ENCODE measurements at places on chromosomes 7 and 10.
A peak's percentile ranks its signal among the peaks of the same experiment; 100 is the strongest.

DNA sequence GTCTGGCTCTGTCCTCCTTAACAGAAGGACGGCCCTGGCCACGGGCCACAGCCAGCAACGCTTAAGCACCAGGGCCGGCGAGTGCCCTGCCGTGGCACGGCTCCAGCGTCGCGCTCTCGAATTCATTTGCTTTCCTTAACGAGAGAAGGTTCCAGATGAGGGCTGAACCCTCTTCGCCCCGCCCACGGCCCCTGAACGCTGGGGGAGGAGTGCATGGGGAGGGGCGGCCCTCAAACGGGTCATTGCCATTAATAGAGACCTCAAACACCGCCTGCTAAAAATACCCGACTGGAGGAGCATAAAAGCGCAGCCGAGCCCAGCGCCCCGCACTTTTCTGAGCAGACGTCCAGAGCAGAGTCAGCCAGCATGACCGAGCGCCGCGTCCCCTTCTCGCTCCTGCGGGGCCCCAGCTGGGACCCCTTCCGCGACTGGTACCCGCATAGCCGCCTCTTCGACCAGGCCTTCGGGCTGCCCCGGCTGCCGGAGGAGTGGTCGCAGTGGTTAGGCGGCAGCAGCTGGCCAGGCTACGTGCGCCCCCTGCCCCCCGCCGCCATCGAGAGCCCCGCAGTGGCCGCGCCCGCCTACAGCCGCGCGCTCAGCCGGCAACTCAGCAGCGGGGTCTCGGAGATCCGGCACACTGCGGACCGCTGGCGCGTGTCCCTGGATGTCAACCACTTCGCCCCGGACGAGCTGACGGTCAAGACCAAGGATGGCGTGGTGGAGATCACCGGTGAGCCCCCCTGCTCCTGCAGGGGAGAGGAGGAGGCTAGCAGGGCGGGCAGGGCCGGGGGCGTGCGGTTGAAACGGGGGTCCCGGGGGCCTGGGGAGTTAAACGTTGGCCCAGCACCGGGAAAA, at the start of gene HSPB1:
TSS of gene HSPB1 (plus strand) at position 327 of the 855 bp plus-strand sequence. CDS start at position 367, 40 bp downstream.
- DNase-seq = peak; percentile 92

- DNase-seq = no peak
Observed at GRCh38 chr7:107874111-107874510, 16.9 kb upstream of the DLD start.

DNA sequence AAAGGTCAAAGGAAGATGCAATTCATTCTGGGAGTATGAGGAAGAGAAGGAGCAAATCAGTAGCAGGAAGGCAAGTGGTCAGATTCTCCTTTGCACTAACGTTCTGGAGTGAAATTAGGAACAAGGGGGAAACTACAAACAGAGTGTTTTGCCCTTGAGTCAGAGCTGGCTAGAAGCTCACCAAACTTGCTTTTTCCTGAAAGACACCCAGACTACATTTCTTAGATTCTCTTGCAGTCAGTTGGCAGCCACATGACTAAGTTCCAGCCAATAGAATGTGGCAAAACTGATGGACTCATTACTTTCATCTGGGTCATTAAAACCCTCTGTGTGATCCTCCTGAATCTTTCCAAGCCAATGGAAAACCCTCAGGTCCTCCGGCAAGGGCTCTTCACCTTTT, 18.6 kb upstream of the DLX5 start:
- DNase-seq = no peak

DNA sequence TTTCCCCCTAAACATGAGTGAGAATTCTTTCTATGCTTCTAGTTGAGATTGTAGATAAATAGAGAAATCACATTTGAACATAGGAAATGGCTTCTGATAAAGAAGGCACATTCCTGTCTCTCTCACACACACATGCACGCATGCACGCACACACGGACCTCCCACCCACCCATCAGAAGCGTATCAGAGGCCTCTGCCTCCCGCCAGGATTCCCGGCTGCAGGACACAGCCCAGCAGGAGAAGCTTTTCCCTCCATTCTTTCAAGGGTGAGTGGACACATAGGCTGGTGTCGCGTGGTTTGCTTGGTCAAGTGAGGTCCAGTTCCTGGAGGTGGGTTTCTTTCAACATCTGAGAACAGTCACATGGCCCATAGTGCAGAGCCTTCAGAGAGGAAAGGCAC, 34.2 kb downstream of the KLF6 start:
- DNase-seq = peak; percentile 74

GRCh38 chr10:132162021-132162531, 24.7 kb upstream of the DPYSL4 start:
- DNase-seq = no peak

DNA sequence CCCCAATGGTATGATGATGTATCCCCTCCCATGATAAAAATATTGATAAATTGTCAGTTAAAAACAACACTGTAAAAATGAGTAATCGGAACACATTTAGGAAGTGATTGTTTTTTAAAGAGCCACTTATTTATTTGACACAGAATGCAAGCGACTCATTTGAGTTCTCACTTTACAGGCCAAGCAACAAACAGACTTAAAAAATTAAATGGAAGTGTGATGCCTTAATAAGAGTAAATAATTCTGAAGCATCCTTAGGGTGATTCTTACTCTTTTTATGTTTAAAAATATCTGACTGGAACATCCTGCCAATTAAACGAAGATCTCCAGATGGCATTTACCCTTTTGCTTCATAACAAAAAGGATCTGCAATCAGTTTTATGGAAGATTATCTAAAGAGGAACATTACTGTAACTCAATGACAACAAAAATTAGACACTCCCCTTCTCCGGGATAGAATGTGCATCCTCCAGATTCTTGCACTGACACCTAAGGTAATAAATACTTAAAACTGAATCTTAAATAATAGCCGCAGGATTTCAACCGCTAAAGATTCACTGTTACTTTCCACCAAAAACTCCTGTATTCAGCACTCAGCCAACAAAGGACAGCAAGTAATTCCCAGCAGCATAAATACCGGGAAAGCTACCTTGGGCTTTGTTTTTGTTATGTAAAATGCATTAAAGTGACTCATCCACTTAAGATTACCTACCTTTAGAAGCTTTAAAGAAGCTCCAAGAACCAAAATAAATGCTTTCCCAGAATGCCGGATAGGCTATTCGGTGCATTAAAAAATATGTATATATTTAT, 1.7 kb downstream of the CACNA2D1 start:
- peak; percentile 66 for DNase-seq

GRCh38 chr7:95470452-95470851, 15.3 kb upstream of the ASB4 start:
- peak; percentile 59 for DNase-seq

GRCh38 chr10:96878057-96878456, 46.0 kb downstream of the LCOR start:
- DNase-seq = no peak

DNA sequence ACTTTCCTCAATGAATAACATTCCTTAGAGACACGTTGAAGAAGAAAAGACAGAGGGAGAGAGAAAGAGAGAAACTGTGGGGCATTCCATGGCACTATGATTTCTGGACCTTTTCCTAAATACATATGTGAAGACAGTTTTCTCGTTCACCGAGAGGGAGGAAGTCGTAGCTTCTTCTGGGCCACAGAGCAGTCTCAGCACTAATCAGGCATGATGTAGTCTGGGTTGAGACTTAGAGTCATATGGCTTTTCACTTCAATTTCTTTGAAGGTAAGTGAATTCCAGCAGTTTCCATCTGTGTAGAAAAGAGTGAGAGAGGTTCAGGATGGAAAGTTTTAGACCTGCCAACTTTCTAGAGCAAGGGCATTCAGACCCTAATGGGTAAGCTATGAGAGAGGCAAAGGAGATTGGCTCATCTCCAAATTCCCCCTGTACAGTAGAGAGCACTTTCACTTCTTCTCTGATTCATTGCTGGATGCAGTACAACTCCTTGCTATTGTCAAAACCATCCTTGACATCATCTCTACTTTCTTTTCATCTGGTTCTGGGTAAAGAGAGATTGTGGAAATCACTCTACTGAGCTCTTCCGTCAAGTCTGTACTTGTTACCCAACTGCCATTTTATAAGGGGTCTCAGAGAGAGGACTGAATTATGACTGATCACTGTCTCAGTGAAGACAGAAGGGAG, 31.5 kb upstream of the OR9A4 start:
- DNase-seq = no peak

- no peak for DNase-seq
Observed at GRCh38 chr7:138954545-138955475, 26.4 kb downstream of the KIAA1549 start.

- no peak for DNase-seq
Observed at GRCh38 chr10:2543142-2543886, 524.0 kb upstream of the PFKP start.

DNA sequence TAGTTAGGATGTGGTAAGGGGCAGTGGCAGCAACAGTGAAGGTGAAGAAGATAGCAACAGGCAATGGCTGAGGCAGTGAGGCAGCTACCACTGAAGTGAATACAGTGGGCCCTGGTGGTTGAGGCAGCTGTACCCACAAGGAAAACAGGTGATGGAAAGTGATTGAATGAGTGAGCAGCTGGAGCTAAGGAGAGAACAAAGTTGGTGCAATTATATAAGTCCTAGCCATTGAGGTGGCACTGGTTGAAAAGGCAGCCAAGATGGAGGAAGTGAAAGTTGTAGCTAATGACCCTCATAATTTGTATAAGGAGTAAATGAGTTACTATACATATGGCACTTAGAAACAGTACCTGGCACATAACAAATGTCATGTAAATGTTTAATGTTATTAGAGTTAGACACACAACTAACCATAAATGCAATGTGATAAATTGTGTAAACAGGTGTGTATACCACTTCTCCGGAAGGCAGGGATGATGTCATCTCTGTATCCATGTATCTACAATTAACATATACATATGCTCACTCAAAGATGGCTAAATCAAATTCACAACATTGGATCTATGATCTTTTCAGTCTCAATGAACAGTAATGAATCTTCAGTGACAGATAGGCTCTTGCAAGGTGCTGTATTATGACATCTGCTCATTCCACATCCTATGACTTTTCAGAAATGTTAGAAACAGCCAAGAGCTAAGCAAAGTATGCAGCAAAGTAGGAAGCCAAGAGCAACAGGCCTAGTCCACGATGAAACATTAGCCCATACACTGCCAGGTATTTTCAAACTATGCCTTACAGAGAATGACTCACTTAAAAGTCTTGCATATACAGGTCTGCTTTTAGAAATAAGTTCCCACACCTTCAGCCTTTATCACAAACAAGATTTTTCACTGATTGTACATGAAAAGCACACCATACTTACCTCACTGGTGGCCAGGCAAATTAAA, 10.7 kb downstream of the XPNPEP1 start:
- DNase-seq = no peak

GRCh38 chr10:126904516-126904817, 761 bp upstream of the DOCK1 start:
- no peak for DNase-seq

DNA sequence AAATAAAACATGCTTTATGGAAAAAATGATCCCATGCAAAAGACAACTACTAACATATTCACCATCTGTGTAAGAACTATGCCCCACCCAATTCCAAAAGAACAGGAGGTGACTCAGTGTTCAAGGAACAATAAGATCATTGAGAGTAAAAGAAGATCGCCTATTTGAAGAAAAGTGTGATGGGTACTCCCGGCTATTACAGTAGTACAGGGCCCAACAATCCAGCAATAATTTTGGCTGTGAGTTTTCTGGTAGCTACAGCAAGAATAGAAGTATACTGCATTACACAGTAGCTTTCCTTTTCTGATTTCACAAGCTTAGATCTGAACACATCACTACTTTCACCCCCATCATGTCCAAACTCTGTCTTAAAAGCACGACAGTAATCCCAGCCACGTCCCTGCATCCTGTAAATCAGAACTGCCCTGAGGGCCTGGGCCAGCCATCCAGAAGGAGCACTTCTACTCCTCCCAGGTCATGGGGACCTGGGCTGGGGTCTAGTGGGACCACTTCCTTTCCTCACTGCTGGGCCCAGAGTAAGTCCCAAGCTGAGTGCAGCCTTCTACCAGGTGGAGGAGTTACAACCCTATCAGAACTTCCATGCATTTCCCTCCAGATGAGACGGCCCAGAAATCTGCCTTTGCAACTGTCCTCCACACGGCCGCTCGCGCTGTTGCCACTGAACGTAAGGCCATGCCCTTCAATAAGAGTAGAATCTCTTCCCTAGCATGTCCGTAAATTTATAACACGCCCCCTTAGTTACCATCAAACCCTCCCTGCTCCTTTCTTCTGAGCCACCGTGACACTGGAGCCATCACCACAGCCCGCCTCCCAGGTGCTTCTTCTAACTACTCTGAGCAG, 7.9 kb downstream of the ESYT2 start:
- no peak for DNase-seq

DNA sequence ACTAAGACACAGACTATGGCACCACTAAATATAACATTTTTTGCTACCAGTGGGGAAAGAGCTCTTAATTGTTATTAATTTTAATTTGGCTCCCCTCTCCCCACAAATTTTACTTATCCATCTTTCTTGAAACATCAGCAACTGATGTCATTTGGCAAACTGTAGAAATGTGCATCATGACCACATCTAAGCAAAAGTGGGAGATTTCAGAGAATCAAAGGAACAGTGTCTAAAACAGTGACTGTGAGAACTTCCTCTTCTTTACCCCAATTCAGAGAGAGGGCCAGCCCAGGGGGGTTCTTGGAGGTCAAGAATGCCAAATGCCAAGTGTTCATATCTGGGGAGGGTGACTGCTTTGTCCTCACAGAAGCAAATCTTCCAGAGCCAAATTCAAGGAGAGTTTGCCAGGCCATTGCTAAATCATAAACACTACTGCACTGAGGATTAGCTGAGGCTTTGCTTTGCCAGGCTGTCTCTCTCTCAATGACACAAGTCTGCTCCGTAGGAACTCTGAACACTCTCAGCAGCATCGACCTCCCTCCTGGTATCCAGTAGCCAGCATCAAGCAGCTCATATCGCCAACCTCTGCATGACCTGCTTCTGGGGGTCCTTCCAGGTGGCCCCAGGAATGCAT, 65.6 kb downstream of the ITIH5 start:
- DNase-seq = no peak

DNA sequence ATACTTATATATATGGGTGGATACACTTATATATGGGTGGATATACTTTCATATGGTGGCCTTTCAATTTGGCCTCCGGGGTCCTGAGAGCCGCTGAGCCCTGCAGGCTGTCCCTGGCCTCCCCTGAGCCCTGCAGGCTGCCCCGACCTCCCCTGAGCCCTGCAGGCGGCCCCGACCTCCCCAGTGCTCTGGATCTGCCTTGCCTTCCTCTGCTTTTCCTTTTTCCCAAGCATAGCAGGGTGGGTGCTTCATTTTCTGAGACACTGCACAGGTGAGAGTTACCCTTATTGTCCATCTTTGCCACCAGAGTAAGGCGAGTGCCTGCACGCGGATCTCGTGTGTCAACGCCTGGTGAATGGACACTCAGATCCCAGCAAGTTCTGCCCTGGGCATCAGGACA, 106.6 kb downstream of the VIPR2 start:
- no peak for DNase-seq

- DNase-seq = peak; percentile 52
Observed at GRCh38 chr7:24422441-24423010, 138.5 kb downstream of the NPY start.

DNA sequence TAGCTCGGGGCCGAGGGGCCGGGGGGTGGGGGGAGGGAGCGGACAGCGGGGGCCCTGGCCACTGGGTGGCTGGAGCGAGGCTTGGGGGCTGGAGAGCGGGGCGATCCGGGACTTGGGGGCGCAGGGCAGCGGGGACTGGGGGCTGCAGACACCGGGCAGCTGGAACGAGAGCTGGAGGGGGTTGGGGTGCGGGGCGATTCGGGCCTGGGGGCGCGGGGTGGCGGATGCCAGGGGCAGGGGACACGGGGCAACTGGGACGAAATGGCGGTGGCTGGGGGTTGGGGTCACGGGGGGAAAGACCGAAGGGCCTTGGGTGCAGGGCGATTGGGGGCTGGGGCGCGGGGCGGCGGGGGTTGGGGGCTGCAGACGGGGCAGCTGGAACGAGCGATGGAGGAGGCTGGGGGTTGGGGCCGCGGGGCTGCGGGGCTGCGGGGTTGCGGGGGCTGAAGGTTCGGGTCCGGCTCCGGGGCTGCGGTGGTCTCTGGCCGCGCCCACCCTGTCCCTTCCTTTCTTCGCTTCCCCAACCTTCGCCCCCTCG, 590 bp downstream of the COL26A1 start:
- DNase-seq = no peak

Measured in eye (tissue), 1 donor.